Activated CD4-positive, alpha-beta T cell treated with anti-CD3 and anti-CD28 coated beads, Interleukin-2, amount 10 ng/mL, durations not matched to agents 24 days and 14 days (primary cell): ENCODE measurements at places on chromosomes 2 and 18. TPM values are rescaled to one million over a fixed set of nuclear protein-coding genes. Genes with fewer than 3 reads are reported as not detected.

TDRD15 gene
- total RNA-seq, result not detected in 2 replicates

RFTN2 gene
- not detected in 2 replicates for total RNA-seq

HOXD8 gene
- not detected in 2 replicates for total RNA-seq

ALLC gene
- not detected in 2 replicates for total RNA-seq

MGAT4A gene
- 48.8 and 49.2 TPM in 2 replicates for total RNA-seq

CYRIA gene
- 1.7 and 1.8 TPM in 2 replicates for total RNA-seq

KHK gene
- total RNA-seq, result 13.4 and 13.9 TPM in 2 replicates

REEP1 gene
- 0.19 and 0.44 TPM in 2 replicates for total RNA-seq

KCNS3 gene
- total RNA-seq, result not detected in 2 replicates

RUFY4 gene
- 0.52 and 1.8 TPM in 2 replicates for total RNA-seq

ITGB6 gene
- not detected in 2 replicates for total RNA-seq

CNGA3 gene
- not detected in 2 replicates for total RNA-seq

SERPINB3 gene
- not detected in 2 replicates for total RNA-seq

HOXD13 gene
- not detected in 2 replicates for total RNA-seq
